ENCODE measurements at places on chromosomes 12 and 14.

DNA sequence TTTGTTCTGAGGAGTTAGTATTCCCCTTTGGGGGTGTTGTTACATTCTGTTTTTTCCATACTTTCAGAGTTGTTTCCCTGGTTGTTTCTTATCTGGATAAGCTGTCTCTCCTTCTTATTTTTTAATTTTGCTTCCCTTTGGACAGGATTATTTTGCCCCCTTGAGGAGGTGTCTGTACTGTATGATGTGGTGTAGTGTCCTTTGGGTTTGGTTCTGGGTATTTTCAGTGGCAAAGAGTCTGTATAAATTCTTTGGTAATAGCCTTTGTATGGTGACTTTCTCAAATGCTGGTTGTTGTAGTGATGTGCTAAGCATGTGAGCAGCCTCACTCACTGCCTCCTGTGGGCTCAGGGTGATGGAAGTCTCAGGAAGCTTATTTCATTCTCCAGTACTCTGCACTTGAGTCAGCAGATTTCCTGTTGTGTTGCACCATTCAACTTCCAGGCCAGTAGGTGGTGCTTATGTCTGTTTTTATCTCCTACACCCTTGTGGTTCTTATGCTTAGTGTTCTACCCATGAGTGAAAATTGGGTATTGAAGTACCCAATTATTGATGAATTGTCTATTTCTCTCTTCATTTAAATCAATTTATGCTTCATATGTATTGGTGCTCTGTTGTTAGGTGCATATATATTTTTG lies 103.3 kb upstream of the PMCH start:
- peak; percentile 48 for DNase-seq

- no peak for DNase-seq
Observed at GRCh38 chr14:34135492-34135891, 184.6 kb upstream of the EGLN3 start.

- DNase-seq = peak; percentile 48
Observed at GRCh38 chr14:44963775-44964380, 1.9 kb downstream of the TOGARAM1 start.

GRCh38 chr14:99671235-99672224 lies 12.6 kb upstream of the CYP46A1 start:
- no peak for DNase-seq

DNA sequence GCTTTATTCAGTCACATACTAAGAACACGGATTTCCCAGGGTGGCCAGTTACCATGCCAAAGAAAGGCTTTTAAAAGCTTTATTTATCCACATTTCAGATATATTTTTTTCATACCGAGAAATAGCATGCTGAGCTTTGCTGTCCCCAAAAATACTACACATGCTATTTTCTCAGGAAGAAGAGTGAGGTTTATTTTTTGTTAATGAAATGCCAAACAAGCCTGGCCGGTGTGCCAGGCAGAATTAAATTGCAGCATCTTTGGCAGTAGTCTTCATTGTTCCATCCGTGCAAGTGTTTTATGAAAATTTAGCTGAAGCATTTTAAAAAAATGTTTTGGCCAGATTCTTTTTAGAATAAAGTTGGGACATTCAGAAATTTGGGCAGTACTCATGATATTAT lies 18.8 kb downstream of the RMST start:
- no peak for DNase-seq

GRCh38 chr12:28824849-28825248 lies 324.2 kb upstream of the FAR2 start:
- no peak for DNase-seq

GRCh38 chr14:92907316-92907911 lies 15.5 kb upstream of the CHGA start:
- no peak for DNase-seq

DNA sequence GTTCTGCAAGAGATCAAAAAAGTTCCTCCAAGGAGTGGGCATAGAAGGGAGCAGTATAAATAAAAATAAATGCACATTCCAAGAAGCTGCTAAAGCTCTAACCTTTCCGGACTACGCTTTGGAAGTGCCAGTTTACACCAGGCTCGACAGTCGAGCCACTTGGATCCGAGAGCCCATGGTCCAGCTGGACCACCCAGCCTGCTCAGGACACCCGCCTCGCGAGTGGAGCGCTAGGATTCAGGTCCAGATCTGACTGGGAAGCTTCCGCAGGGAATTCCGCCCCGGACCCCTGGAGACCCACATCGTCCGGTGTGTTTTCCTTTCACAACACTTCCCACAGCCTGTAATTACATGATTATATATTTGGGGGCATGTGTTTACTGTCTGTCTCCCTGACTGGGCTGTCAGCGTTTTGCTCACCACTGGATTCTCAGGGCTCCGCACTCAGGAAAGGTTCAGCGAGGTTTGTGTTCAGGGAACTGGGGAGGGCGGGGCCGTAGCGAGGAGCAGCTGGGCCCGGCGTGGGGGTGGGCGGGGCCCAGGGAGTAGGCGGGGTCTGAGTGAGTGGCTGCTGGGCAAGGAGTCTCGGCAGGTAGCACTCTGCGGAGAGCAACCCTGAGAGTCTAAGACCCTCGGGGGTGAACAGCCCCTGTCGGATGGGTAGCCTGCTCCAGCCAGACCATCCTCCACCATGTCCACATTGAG lies 52.3 kb upstream of the TMEM263 start:
- DNase-seq = peak; percentile 70

DNA sequence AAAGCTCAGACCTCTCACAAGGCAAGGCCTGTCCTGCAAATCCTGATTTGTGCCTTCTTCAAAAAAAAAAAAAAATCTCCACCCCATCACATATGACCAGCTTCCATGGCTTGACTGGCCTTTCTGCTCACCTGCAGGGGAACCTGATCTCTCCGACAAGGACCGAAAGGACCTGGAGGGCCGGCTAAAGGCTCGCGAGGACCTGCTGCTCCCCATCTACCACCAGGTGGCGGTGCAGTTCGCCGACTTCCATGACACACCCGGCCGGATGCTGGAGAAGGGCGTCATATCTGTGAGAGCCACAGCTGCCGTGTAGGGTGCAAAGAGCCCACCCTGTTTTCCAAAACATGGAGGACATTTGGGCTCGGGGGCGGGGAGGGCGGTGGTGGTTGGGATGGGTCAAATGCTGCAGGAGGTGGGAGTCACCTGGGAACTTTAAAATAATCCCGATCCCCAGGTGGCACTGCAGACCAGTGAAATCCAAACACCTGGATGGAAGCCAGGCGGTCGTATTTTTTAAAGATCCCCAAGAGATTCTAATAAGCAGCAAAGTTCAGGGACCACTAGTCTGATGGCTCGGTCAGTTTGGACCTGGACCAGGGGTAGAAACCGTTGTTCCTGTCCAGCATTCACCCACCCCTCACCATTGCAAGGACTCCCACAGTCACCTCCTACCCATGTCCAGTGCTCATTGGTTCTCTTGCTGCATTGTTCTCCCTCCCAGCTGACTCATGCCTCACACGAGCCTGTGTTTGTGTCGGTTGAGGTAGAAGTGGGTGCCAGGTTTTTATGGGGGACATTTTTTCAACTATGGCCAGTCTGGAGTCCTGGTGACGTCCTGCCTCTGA lies 44.8 kb downstream of the FOXN4 start:
- DNase-seq = peak; percentile 78

GRCh38 chr12:53941750-53942149 lies 3.1 kb downstream of the HOXC13 start:
- DNase-seq = no peak

DNA sequence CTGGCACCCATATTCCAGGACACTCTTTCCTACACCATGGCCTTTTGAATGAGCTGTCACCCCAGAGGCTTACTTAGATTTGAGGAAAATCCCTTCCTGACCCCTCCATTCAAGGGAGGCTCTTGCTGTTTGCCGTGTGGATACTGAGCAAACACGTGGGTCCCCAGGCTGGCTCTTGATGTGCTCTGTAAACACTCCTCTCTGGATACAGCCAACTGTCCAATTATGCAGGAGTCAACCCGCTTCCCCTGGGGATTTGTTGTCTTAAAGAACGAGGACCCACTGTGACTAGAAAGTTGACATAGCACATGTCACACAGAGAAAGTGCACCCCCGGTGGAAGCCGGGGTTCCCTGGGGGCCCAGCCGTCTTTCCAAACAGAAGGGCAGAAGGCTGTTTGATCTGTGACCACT lies 75.8 kb upstream of the CEP83 start:
- peak; percentile 59 for DNase-seq

DNA sequence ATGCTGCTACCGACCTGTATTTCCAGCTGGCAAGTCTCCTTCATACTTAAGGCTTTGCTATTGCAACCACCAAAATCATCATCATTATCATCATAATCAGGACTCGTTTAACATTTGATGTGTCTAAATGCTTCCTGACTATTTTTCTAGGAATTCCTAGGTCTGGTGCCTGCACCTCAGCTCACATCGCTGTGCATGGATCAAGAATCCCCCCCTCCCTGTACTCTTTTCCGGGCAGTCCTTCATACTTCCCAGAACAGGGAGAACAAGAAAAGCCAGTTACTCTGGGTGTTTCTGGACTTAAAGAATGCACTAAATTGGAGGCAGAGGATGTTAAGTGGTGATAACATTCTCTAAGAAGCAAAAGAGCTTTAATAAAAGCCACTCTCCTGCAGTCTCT lies 9.4 kb downstream of the ERP27 start:
- DNase-seq = no peak

GRCh38 chr12:127262615-127263014 lies 1004.4 kb upstream of the TMEM132C start:
- DNase-seq = no peak

GRCh38 chr12:115709540-115710011 lies 567.9 kb downstream of the MED13L start:
- no peak for DNase-seq

GRCh38 chr12:40011775-40012129 lies 94.1 kb downstream of the SLC2A13 start:
- DNase-seq = no peak

GRCh38 chr12:59382282-59383078 lies 213.3 kb upstream of the SLC16A7 start:
- no peak for DNase-seq

GRCh38 chr12:41919526-41920261 lies 225.0 kb downstream of the GXYLT1 start:
- DNase-seq = peak; percentile 86

GRCh38 chr14:103074729-103075367 lies 9.2 kb upstream of the LBHD2 start:
- no peak for DNase-seq

GRCh38 chr14:50845166-50845565 lies 14.2 kb upstream of the NIN start:
- DNase-seq = no peak

- DNase-seq = no peak
Observed at GRCh38 chr12:7146906-7147305, 16.7 kb downstream of the CLSTN3 start.

GRCh38 chr14:36524874-36525745 lies 5.1 kb upstream of the NKX2-1 start:
- DNase-seq = peak; percentile 17

DNA sequence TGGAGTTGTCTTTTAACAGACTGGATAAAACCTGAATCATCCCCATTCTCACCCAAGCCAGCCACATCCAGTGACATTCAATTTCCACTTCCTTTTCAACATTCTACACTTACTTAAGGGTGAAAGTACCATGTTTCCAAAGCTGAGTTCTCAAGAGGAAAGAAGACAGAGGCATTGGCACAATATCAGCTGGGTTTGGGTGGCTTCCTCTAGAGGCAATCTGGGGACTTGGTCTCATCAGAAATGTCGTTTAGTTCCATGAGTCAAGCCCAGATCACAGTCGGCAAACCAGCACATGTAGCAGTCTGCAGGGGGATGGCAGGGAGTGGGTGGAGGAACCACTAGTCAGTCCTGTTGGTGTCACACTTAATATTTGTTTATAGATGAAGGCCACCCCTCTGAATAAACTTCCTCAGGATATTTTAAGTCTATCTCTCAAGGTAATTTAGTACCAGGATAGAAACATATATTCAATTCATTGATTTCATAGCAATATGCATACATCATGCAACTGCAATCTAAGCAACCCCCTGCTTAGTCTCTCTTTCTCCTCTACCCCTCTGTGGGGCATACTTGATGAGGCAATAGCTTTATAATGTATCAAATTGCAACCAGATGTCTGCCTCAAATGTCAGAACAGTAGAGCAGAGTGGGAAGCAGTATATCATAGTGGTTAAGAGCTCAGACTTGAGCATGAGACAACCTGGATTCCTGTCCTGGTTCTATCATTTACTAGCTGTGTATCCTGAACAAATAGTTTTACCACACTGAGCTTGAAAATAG lies 3.0 kb downstream of the SRRM4 start:
- no peak for DNase-seq

GRCh38 chr14:40010961-40011360 lies 578.7 kb upstream of the FBXO33 start:
- DNase-seq = no peak

GRCh38 chr12:4289998-4290790 lies 16.6 kb downstream of the CCND2 start:
- DNase-seq = no peak

DNA sequence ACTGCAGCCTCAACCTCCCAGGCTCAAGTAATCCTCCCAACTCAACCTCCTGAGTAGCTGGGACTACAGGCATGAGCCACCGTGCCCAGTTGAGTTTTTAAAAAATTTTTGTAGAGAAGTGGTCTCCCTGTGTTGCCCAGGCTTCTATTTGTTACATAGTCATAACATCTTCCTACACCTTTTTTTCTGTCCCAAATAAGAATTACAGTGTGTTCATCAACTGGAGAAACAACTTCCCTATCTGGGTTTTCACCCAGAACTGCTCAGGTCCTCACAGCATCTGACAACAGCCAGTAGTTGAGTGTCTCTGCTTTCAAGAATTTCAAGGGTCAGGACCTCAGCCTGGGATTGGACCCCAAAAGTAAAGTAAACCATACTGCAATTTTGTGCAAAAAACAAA lies 235.2 kb upstream of the AMIGO2 start:
- DNase-seq = no peak

GRCh38 chr12:46676797-46677520 lies 148.8 kb downstream of the SLC38A4 start:
- DNase-seq = no peak

GRCh38 chr12:91361864-91362263 lies 179.2 kb upstream of the DCN start:
- DNase-seq = peak; percentile 36

GRCh38 chr12:67811437-67812361 lies 163.2 kb downstream of the DYRK2 start:
- no peak for DNase-seq

DNA sequence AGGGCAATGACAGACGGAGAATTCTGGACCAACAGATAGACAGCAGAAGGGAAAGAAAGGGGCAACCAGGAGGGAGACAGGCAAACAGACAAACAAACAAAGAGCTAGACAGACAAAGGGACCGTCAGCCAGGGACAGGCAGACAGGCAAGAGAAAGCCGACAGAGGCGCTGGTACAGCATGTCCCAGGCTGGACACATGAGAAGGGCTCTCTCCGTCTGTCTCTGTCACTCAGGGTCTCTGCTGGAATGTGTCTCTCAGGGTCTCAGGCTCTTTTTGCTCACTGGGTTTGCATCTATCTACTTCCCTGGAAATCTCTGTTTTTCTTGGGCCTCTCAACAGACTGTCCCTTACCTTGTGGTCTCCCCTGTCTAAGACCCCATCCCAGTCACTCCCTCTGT lies 8.2 kb upstream of the SMUG1 start:
- DNase-seq = no peak

- DNase-seq = no peak
Observed at GRCh38 chr12:10491766-10492165, 13.9 kb upstream of the EIF2S3B start.
